Immature natural killer cell (primary cell): ENCODE measurements at places on chromosomes 2 and 18.

GRCh38 chr2:85134896-85135659, 1.9 kb downstream of the TCF7L1 start:
- no peak for DNase-seq

- no peak for DNase-seq
These were observed 52.0 kb upstream of the HS6ST1 start for GRCh38 chr2:128370468-128371247.

DNA sequence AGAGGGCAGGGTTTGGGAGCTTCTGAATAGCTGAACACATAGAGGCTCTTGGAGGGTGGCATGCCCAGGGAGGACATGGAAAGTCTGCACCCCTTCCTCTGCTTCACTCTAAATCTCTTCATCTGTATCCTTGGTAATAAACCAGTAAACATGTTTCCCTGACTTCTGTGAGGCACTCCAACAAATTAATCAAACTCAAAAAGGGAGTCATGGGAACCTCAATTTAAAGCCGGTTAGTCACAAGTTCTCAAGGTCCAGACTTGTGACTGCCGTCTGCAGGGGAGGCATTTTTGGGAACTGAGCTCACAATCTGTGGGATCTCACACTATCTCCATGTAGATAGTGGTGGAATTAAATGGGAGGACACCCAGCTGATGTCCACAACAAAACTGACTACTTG, 33.1 kb upstream of the STON1 start:
- DNase-seq: no peak

GRCh38 chr18:64294967-64295366, 146.1 kb upstream of the LINC00305 start:
- no peak for DNase-seq

DNA sequence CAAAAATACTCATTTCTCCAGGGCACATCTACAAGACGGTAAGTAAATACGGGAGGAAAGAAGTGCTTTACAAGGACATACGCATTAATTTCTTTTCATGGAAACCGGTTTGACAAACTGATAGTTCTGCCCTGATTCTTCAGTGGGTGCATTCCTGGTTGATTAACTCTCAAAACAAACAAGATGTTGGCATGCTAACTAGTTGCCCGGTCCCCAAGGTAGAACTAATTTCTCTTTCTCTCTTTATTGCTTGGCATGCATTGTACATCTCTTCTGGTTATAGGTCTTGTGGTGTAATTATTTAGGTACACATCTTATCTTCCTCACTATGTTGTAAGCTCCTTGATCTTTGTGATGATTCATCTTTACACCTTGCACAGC, 46.9 kb upstream of the SPATS2L start:
- no peak for DNase-seq

DNA sequence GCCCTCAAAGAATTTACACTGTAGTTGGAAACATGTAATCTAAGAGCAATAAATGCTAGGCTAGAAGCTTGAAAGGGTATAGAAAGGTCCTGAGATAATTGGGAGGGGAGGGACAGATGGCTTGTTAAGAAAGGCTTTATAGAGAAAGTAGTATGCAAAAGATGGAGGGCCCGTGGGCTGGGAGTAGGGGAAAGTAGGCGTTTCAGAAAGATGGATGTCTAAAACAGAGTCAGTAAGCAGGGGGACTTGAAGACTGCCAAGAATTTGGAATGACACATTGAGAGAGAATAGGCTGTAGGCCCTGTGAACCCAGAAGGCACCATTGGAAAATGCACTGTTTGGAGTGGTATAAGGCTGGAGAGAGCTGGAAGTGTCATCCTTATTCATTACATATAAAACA, 822 bp downstream of the PSMG2 start:
- DNase-seq: no peak

GRCh38 chr2:60488291-60488690, 65.2 kb downstream of the BCL11A start:
- no peak for DNase-seq

- DNase-seq: no peak
These were observed 201.3 kb downstream of the EIPR1 start for GRCh38 chr2:3176071-3176868.

GRCh38 chr2:205996161-205996560, 89.8 kb downstream of the INO80D start:
- DNase-seq: no peak

DNA sequence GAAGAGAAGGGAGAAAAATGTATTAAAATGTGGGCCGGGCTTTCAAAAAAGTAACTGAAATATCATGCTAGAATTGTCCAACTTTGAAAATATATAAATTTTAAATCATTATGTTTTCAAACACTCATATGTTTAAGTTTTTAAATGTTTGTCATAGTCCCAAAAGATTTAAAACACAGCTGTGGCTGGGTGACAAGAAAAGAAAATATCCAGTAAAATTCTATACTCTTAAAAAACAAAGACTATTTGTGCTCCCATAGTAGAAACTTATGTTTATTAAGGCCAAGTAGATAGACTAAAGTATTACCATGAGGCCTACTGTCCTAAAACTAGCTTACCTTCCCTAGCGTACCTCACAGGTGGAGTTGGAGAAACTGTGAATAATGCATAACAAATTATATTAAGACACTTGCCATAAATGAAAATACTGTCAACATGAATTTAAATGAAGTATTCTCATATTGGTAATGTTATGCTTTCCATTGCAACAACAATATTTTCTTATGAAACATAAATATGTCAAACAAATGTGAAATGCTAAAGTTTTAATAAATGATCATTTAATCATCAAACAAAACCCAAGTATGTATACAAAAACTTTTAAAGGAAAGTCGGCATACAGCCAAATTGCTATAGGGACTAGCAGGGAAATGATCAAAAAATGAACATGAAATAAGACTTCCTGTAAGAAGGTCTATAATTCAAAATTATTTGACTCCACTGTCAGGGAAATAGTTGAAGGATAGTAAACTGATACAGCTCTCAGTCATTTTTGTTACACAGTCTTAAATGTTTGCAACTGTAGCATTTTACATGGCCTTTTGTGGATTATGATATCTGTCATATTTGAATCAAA, 13.4 kb downstream of the MEIS1 start:
- DNase-seq: no peak

DNA sequence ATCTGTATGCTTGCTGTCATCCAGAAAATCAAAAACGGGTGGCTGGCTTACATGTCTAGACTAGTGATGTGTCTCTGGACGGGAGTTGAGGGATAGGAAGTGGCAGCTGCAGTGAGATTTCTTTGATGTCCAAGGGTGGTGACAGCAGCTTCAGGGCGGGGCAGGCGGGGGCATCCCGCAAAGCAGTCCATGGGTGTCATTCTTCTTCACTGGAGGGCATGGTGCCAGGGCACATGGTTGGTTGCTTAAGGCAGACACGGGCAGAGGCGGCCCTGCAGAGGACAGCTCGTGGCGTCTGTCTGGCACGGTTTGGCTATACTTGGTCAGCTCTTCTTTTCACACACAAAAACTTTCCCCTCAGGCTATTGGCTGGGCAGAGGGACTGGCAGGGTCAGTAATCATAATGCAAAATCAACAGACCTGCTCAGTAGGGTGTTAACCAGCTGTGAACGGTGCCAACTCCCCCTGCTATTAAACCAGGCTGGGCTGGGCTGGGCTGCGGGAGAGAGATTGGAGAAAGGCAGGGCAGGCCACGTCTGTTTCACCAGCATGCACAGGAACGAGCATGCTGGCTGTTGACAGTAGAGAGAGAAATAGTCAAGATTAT, 63.7 kb downstream of the COL4A3 start:
- DNase-seq: no peak

GRCh38 chr2:109295781-109296117, 166.7 kb downstream of the SH3RF3 start:
- DNase-seq: no peak

GRCh38 chr2:33365264-33365970, 111.0 kb upstream of the RASGRP3 start:
- no peak for DNase-seq

DNA sequence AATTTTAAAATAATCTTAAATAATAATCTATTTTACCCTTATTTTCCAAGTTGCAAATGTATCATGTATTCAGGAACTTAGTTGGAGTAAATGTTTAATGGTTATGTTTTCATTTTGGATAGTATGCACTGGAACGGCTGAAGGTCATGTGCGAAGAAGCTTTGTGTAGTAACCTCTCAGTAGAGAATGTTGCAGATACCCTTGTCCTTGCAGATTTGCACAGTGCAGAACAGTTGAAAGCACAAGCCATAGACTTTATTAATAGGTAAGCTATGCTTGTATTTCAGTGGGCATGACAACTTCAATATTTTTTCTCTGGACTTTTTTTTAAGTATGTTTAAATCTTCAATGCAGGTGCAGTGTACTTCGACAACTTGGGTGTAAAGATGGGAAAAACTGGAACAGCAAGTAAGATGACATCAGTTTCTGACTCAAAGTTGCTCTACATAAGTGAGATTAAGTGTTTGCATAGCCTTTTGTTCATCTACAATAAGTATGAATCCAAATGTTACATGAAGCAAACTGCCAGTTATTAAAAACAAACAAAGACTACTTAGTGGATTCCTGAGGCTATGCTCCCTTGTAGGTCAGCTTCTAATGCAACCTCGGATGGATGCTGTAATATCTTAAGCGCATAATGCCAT, 63.1 kb downstream of the SPOPL start:
- no peak for DNase-seq

GRCh38 chr2:33059471-33060156, 112.9 kb downstream of the LTBP1 start:
- no peak for DNase-seq

- no peak for DNase-seq
These were observed 21.1 kb downstream of the BABAM2 start for GRCh38 chr2:27911458-27912210.

- DNase-seq: no peak
These were observed 678.9 kb downstream of the ARHGAP15 start for GRCh38 chr2:143808166-143808565.
